ENCODE measurements at places on chromosomes 3 and 15.

- DNase-seq = no peak
Observed at GRCh38 chr3:38205472-38205805, 40.1 kb downstream of the OXSR1 start.

DNA sequence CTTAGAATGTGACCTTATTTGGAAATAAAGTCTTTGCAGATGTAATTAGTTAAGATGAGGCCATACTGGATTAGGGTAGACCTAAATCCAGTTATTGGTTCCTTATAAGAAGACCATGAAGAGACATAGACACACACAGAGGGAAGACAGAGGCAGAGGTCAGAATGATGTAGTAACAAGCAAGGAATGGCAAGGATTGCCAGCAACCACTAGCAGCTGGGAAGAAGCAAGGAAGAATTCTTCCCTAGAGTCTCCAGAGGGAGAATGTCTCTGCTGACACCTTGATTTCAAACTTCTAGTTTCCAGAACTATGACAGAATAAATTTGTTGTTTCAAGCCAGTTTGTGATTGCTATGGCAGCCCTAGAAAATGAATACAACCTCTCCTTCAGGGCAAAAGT is 116.7 kb downstream of the WDR76 start:
- no peak for DNase-seq

DNA sequence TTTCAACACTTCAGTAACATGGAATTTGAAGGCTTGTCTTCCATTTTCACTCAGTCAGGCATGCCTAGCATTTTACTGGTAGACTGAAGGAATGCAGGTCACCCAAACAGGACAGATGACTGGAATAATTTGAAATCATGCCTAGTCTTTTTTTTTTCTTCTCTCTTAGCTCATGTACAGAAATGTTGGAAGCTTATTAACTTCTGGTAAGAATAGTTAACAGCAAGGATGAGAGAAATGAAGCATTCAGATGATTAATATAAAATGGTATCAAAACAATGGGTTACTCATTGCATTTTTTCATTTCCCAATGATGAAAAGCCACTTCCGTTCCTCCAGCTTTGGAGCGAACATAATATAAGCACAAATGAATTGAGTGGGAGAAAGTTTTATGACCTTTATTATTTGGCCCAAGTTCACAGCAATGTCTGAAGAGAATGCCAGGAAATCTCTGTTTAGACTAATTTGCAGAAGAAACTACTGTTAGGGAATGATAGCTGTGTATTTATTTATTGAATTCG is 431.6 kb upstream of the RASGRP1 start:
- DNase-seq = no peak

DNA sequence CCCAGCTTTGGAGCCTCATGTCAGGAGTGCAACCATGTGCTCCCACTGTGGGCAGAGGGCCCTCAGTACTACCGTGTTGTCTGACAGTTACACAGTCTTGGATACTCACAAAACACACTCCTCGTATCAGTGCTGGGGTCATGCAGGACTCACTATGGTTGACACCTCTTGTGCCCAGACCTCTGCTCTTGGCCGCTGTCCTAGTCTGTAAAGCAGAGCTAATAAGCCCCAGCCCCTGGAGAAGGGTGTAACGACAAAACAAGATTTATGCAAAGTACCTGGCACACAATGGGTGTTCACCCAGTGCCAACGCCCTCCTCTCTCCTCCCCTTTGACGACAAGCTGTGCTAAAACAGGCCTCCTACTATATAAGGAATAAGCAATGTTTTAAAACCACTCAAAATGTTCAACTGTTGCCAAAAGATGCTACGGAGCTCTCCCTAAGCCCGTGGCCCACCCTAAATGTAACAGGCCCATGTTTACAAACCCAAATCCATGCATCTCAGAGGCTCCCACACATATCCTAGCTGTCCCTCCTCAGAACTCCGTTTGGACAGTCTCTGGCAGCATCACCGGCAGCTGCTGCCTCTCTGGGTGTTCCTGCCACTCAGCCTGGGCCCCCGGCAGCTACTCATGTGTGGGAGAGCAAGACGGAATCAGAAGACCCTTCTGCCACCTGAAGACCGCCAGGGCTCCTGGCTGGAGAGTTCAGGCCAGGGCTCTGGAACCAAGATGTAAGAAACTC is 65.8 kb downstream of the MRPL46 start:
- no peak for DNase-seq

GRCh38 chr3:177085794-177086193 is 111.5 kb downstream of the TBL1XR1 start:
- no peak for DNase-seq

GRCh38 chr3:128814060-128814459 is 65.4 kb upstream of the ACAD9 start:
- no peak for DNase-seq

DNA sequence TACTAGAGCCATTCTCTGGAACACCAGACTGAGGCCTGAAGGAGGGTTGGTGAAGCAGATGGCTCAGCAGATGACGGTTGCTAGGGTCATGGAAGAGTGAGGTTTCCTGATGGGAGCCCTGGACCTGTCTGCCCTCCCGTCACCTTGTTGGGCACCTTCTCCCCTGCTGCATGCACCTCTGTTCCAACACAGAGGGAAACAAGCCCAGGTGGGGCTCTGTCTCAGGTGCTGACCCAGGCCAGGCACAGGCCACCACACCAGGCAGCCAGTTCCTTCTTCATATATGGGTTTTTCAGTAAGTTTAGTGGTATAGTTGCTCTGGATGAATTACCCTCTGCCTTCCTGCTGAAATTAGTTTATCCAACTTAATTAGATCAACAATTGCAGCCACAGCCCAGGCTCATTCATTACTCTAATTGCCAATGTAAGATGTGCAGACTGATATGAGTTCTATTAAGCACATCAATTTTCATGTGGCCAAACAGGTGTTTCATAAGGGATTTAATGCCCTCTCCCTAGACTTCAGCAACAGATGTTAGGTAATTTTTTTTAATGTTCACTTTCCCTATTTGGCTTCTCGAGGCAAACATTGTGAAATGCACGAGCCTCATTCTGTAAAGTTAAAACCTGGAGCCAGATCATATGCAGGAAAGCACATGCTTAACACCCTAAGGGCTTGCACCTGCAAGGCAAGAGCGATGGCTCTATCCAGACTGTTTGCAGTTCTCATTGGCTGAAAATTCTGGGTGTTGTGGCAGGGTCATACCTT is 174.8 kb downstream of the CHDH start:
- DNase-seq = no peak

DNA sequence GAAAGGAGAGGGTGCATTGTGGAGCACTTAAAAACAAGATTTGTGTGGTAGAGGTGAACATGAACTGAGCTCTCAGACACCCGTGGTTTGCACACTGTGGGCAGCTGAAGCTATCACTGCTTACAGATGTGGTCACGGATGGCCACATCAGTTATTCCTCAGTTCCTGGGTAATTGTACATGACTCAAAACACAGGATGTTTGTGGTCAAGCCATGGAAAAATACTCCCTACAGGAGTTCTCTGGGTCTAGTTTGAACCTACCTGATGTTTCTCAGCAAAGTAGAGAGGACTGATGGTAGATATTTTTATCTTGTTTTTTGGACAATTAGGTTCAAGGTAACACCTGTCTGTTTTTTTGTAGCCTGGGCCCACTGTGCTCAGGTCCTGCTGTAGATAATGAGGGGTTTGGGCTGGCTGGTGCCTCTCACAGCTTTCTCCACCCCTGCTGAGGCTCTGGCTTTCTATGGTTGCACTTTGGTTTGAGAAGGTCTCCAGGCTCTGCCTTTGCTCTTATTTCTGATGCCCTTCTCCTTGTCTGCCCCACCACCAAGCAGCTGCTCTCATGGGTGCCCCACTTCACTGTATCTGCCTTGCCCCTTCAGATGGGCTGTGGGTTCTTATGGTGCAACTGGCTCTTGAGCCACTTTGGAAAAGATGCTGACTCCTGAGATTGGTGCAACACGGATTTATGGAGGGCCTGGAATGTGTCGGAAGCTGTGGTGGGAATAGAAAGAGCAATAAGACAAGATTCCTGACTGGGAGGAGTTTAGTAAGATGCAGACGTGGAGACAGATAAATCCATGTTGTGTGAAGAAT is 40.1 kb downstream of the CDCP1 start:
- DNase-seq = peak; percentile 43

DNA sequence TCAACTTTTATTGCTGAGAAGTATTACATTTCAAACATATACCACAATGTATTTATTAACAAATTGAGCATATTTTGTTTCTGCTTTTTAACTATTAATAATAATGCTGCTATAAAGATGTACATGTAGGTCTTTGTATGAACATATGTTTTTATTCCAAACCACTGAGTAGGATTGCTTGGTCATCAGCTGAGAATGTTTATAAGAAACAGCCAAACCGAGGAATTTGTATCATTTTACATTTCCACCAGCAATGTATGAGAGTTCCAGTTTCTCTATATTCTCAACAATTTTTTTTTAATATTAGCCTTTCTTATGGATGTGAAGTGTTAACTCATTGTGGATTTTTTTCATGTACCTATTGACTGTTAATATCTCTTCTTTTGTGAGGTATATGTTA is 119.5 kb upstream of the MDFIC2 start:
- no peak for DNase-seq

- DNase-seq = no peak
Observed at GRCh38 chr3:160474416-160474838, 24.8 kb upstream of the TRIM59 start.

GRCh38 chr15:89448825-89449224 is 47.6 kb downstream of the RHCG start:
- no peak for DNase-seq

DNA sequence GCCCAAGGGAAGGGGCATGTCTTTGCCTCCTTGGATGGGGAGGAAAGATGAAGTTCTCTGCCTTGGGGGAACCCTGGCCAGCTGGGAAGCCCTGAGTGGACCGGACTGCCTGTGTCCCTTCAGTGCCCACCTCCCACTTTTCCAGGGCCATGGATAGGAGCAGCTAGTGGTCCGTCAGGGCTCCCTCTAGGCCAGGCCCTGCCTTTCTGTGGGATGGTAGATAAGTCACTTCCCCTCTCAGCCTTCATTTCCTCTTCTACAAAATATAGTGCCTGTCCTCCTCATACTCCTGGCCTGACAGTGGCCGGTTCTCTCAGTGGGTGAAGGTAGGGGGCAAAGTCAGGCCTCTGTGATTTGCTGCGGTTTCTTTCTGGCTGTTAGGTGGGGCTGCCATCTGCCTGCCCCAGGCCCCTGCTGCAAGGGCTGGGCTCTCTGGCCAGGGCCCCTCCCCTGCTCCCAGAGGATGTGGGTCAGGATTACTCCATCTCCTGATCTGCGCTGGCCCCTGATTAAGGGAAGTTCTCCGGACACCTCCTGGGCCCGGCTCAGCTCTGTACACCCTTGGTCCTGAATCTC is 1.4 kb downstream of the PLEKHO2 start:
- no peak for DNase-seq

- no peak for DNase-seq
Observed at GRCh38 chr3:19107719-19108118, 40.6 kb upstream of the KCNH8 start.

DNA sequence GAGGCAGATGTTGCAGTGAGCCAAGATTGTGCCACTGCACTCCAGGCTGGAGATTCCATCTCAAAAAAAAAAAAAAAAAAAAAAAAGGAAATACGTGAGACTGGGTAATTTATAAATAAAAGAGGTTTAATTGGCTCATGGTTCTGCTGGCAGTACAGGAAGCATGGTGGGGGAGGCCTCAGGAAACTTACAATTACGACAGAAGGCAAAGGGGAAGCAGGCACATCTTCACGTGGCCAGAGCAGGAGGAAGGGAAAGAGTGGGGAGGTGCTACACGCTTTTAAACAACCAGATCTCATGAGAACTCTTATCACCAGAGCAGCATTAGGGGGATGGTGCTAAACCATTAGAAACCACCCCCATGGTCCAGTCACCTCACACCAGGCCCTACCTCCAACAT is 138.2 kb upstream of the IL12A start:
- no peak for DNase-seq

Data from effector CD4-positive, alpha-beta T cell (primary cell).